ENCODE measurements at places on chromosomes 3 and 15.
A peak's percentile ranks its signal among the peaks of the same experiment; 100 is the strongest.

DNA sequence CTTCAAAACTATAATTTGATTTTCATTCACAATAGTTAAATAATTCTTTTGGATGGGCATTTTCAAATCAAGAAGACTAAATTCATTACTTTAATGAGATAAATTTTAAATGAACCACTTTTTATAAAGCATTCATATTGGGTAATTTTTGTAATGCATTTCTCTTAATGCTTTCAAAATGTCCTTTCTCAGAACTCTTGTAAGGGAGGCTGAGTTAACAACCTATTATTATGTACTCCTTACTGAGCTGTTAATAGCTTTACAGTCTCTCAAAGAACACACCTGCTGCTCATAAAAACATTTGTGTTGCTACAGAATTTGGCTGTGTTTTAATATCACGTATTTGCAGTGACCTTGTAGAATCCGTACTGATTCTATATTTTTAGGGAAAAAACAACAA, 334.0 kb upstream of the ARL6 start:
- no peaks in the 10 kb centered on the region for H3K4me1 ChIP-seq
- no peaks in the 10 kb centered on the region for H3K27me3 ChIP-seq
- H3K4me3 ChIP-seq = no peak overlapping the region
- DNase-seq = no peak

DNA sequence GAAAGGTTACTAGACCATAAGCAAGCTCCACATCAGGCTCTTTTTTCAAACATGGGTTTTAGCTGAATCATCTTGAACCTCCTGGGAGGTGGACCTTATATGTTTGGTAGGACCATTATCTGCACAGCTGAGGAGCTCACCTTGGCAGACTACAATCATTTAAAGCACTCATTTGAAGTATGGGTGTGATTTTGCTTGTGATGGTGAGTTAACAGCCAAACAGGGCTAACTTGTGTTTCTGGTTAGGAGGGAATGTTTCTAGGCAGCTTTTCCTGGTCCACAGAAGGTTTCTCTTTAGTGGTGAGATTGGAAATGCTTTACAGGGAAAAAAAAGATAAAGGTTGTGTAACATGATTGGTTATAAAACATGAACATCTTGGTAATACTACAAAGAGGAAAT, 61.8 kb downstream of the ARHGEF26 start:
- H3K36me3 ChIP-seq = peaks cover 7% of the 10 kb centered on the region
- no peaks in the 10 kb centered on the region for H3K27me3 ChIP-seq
- H3K4me1 ChIP-seq = peaks cover 21% of the 10 kb centered on the region

DNA sequence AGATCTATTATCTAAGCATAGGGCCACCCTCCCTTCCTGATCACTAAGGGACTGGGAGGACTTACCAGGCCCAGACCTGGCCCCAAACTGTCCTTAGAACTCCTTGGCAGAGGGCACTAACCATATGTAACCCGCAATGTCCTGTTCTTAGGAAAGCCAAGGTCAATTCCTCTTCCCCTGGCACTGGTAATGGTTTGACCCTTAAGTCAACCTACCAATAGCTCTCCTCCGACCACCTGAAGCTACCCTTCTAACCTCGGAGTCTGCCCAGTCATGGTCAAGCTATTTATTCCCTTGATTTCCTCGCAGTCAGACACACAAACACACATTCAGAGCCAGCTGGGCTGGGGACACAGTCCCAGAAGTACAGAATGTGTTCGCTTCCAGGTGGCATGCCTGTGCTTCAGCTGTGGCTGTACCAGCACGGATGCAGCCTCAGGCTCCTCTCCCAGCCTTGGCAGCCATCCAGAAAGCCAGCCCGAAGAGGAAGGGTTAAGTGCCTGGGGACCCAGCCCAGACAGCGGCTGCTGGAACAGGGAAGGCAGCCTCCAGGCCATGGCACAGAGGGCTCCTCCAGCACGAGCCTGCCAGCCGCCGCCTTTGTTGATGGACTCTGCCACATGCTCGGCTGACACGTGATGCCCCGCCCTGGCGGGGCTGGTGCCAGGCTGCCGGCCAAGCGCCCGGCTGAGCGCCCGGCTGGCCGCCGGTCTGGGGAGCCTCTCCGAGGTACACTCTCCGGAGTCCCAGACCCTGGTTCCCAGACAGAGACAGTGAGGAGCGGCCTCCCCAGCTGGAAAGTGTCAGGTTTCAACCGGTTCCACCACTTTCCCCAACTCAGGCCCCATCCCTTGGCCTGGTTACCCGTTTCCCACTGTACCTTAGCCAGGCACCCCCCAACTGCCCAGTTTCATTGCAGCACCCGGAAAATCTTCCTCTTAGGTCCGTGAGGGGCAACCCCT, 5.5 kb downstream of the BMF start:
- H3K27me3 ChIP-seq = no peaks in the 10 kb centered on the region
- peak overlapping the region; percentile 83 for H3K4me3 ChIP-seq
- no peak for DNase-seq
- H3K27ac ChIP-seq = peak overlapping the region; percentile 99
- H3K4me1 ChIP-seq = peaks cover 79% of the 10 kb centered on the region

DNA sequence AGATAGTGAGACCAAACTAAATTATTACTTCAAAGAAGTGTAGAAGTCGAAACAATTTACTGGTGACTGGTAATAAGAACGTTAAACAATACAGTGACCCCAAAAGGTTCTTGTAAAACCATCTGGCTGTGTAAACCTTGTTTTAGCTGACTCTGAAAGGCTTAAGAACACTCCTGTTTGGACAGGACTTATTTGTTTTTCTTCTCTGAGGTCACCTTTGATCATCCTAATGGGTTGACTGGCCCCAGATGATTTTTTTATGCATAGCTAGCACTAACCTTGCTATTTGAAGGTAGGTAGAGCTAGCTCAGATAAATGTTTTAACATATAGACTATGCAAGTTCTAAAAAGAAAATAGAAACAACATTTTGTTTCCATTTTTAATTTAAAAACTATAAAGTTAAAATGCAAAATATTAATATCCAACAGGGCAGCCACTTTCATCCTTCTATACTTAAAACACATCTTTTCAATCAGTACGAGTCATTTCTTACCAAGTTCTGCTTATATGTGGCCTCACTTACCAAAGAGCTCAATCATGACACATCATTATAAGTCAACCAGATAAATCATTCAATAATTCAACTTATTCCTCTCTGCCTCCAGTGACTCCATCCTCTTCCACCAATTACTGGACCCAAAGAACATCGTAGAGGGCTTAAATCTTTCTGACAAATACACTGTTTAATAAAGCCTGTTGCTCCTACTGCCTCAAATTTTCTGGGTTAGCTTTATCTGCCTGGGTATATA, 158.8 kb downstream of the SSR3 start:
- peaks cover 5% of the 10 kb centered on the region for H3K27me3 ChIP-seq
- H3K36me3 ChIP-seq = no peaks in the 10 kb centered on the region
- no peak overlapping the region for H3K27ac ChIP-seq

DNA sequence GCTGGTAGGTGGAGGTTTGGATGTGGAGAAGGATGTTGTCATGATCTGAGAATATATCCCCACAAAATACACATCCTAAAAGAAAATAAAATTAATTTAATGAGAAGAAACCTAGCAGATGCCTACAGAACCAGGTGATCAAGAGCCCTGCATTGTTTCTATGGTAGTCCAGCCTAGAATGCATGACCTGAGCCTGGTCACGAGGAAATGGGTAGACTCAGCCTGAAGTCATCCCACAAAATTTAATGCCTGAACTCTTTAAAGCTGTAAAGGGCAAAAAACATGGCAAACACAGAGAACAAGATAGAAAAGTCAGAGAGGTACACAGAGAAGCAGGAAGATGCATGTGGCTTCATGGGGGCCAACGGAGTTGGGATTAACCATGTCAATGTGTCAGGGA, 36.0 kb downstream of the LDHAL6B start:
- no peak overlapping the region for H3K4me3 ChIP-seq
- H3K36me3 ChIP-seq = no peaks in the 10 kb centered on the region
- DNase-seq = no peak
- H3K4me1 ChIP-seq = no peaks in the 10 kb centered on the region
- H3K27me3 ChIP-seq = no peaks in the 10 kb centered on the region
- H3K27ac ChIP-seq = no peak overlapping the region

DNA sequence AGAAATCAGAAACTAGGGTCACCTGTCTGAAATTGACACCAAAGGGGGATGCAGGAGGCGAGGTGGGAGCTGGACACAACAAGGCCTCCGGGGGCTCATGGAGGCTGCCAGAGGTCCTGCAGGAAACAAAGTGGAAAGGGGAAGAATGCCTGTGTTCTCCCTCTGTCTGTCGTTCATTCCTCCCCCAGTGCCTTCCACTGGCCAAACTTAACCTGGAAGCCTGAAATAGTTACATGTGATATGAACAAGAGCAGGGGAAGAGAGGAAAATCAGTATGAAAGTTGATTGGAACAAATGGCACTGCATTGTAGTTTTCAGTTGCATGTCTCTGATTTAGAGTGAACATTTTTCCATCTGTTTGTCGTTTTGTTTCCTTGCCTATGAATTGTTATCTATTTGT, 502.0 kb upstream of the CFAP20DC start:
- H3K4me3 ChIP-seq = no peak overlapping the region
- no peaks in the 10 kb centered on the region for H3K36me3 ChIP-seq
- DNase-seq = no peak
- H3K27ac ChIP-seq = no peak overlapping the region
